T47D (cell line): ENCODE measurements at places on chromosomes 7 and 10.

DNA sequence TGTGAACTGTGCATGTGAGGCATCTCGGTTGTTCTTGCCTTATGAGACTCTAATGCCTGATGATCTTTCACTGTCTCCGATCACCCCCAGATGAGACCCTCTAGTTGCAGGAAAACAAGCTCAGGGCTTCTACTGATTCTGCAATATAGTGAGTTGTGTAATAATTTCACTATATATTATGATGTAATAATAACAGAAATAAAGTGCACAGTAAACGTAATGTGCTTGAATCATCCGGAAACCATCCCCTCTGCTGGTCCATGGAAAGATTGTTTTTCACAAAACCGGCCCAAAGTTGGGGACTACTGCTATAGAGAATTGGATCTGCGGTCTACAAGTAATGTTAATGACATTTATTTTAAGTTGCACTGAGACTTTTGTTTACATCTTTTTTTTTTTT is 126.7 kb downstream of the TPST1 start:
- DNase-seq: no peak

GRCh38 chr10:80441831-80442230 is 12.3 kb upstream of the TSPAN14 start:
- DNase-seq: no peak

- no peak for DNase-seq
These were observed 30.7 kb upstream of the SDK1 start for GRCh38 chr7:3270362-3270761.

DNA sequence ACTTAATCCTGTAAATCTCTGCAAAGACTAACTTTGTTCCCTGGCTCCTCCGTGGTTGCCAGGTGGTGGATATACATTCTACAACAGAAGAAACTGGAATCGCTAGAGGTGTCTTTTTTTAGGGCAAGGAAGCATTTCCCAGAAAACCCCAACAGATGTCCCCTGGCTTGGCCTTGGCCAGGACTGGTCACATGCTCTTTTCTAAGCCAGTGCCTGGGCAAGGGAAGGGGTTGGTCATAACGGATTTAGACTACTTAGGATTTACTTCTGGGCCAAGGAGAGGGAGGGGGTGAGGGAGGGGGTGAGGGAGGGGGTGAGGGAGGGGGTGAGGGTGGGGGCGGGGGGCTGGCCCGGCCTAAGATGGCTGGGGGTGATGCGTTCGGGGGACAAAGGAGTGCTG is 105.7 kb downstream of the SNX10 start:
- DNase-seq: no peak

GRCh38 chr10:68218786-68219185 is 13.1 kb downstream of the ATOH7 start:
- DNase-seq: no peak

DNA sequence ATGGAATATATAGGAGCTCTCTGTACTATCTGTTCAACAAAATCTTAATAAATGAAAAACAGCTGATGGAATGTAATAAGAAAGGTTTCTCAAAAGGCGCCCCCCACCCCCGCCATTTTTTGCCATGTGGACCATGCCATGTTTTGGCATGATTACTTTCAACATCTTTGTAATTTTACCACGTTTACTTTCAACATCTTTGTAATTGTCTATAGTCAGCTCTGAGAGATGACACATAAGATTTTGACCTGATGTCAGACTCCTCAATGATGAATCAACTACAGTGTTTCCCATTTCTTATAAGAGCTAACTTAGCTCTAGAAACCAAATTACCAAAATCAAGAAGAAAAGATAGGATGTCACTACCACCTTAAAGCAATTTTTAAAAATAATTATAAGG is 144.9 kb upstream of the AHR start:
- no peak for DNase-seq

DNA sequence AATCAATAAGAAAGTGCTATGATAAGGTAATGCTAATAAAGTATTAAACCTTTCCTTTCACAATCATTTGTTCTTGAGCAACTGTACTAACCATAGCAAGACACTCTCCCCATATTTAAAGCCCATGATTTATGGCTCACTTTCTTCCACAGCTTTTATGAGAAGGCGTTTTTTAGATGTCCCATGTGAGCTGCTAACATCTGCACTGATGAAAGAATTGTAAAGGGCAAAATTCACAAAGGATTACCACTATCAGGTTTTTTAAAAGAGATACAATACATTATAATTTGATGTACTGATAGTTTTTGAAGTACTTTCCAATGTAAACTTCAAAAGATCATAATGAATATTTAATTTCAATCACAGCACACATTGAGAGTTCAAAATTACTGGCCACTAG is 75.7 kb downstream of the RNLS start:
- DNase-seq: no peak

GRCh38 chr7:17307558-17307957 is 9.1 kb downstream of the AHR start:
- DNase-seq: no peak

DNA sequence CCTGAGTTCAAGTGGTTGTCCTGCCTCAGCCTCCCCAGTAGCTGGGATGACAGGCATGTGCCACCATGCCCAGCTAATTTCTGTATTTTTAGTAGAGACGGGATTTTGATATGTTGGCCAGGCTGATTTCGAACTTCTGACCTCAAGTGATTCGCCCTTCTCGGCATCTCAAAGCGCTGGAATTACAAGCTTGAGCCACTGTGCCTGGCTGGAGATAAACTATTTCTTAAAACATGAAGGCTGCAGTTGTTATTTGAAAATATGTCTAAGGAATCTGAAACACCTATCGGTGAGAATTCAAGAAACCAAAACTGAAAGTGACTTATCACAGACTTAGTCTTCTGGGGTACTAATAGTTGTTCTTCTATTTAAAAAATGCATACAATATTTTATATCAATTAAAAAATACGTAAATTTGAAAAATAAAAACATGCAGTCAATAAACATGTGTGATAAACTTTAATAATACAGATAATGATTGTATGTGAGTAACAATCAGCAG is 176.9 kb upstream of the PRSS58 start:
- no peak for DNase-seq

GRCh38 chr7:95263785-95264362 is 60.5 kb downstream of the PON1 start:
- DNase-seq: no peak

- DNase-seq: no peak
These were observed 234.5 kb downstream of the TCERG1L start for GRCh38 chr10:131077031-131077430.

GRCh38 chr10:124239134-124239533 is 145.7 kb upstream of the CHST15 start:
- no peak for DNase-seq

DNA sequence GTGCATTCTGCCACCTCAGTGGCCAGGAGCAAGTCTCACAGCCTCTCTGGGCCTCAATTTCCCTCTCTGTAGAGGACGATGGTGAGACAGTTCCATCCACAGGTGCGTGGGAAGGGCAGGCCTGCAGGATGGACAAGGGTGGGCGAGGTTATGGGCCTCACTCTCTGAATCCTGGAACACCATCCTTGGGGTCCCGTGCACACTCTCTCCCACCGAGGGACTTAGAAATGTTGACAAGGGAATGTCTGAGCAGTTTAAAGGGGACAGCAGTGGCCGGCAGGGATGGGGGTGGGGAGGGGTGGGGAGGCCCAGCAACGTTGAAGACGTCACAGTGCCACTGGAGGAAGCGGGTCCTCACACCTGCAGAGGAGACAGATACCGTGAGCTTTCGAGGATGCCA is 111.5 kb downstream of the FOXL3 start:
- no peak for DNase-seq

- no peak for DNase-seq
These were observed 8.7 kb upstream of the BHLHA15 start for GRCh38 chr7:98202367-98203195.

DNA sequence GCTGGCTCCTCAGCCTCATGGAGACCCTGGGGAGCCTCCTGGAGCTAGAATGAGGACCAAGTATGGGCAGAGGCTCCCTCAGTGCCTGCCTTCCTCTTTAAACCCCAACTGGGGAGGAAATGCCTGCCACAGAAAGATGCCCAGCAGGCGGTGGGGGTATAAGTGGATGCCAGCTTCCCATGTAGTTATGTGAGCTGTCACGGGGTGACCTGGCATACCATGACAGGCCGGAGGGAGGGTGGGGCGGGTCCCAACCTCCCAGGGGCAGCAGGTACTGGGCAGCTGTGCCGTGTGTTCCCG is 35.0 kb downstream of the COL13A1 start:
- no peak for DNase-seq

DNA sequence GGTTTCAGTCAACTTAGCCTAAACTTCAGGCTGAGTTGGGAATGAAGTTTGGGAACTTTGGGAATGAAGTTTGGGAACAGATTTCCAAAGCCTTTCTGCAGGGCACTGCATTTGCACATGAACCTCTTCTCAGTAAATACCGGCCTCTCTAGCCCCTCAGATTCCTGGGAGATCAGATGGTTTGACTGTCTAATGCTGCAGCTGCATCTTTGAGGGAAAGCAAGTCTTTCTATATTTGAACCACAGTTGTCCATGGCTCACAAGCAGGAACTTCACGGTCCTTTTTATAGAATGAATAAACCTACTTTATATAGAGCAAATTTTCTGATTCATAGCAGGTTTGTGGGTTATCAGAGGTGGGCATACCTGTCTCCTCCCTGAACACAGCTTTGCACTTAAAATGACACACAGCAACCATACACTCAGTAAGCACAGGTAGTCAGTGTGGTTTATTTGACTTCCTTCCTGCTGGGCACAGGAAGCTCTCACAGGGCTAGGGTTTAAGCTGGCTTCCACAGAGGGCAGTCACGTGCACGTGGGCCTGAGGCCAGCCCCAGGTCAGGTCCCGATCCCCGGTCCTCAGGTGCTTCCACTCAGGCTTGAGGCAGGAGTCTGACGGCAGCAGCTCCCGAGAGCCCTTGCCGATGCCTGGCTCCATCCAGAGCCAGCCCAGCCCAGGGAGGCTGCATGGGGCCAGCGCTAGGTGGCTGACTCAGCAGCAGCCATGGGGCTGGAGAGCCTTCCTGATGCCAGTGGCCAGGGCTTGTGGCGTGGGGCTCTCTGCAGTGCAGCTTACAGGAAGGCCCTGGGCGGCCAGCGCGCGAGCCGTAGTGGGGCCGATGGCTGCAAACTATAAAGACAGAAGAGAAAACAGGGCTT is 12.8 kb upstream of the MMP21 start:
- DNase-seq: no peak
